Stimulated activated CD8-positive, alpha-beta memory T cell treated with anti-CD3 and anti-CD28 coated beads, Interleukin-7, amount 100 ng/mL, for 48 hours (primary cell): ENCODE measurements at places on chromosomes 7 and 10.

- DNase-seq, result no peak
Measured at GRCh38 chr10:124867304-124867703, 65.7 kb downstream of the ABRAXAS2 start.

- DNase-seq, result no peak
Measured at GRCh38 chr10:49356944-49357343, 38.9 kb downstream of the DRGX start.

GRCh38 chr10:8352171-8353075, 297.9 kb downstream of the GATA3 start:
- DNase-seq, result peak; percentile 25

- DNase-seq, result no peak
Measured at GRCh38 chr10:129784291-129784690, 179.8 kb downstream of the EBF3 start.

DNA sequence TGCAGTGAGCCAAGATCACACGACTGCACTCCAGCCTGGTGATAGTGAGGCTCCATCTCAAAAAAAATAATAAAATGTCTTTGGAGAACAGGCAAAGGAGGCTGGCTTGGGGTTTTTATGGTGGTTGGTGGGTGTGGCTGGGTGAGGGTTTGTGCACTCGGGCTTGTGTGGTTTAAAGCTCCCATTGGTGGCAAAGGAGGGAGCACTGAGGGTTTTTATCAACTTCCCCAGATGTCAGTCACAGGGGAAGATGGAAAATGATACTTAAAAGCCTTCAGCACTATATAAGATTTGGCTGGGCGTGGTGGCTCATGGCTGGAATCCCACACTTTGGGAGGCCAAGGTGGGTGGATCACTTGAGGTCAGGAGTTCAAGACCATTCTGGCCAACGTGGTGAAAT, 16.3 kb upstream of the RNF216 start:
- DNase-seq, result no peak

GRCh38 chr7:89049043-89049442, 253.5 kb upstream of the TEX47 start:
- no peak for DNase-seq

DNA sequence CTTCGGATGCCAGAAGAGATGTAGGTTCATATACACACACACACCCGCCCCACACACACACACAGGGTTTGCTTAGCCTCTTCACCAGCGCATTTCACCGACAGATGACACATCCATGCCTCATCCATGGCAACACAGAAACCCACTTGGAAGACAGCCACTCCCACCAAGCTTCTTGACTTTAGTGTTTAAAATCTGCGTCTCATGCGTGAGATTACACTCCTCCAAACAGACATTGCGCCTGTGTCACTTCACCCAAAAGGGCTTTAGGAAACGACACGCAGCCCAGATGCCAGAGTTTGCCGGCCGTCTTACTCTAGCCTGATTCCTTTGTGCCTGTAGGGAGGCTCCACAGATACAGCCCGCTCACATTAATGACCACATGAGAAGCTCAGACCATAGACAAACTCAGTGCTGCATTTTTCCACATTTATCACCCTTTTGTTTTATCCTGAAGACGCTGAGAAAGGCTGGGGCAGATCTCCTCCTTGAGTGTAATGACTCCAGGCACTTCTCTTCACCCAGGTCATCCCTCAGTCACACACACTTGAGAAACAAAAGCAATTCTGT, 73.8 kb downstream of the DIP2C start:
- no peak for DNase-seq

GRCh38 chr7:85474234-85474633, 287.4 kb upstream of the SEMA3D start:
- DNase-seq, result no peak

- no peak for DNase-seq
Measured at GRCh38 chr10:59741048-59741447, 12.2 kb downstream of the MRLN start.

GRCh38 chr10:12687996-12688395, 313.5 kb downstream of the CCDC3 start:
- no peak for DNase-seq

DNA sequence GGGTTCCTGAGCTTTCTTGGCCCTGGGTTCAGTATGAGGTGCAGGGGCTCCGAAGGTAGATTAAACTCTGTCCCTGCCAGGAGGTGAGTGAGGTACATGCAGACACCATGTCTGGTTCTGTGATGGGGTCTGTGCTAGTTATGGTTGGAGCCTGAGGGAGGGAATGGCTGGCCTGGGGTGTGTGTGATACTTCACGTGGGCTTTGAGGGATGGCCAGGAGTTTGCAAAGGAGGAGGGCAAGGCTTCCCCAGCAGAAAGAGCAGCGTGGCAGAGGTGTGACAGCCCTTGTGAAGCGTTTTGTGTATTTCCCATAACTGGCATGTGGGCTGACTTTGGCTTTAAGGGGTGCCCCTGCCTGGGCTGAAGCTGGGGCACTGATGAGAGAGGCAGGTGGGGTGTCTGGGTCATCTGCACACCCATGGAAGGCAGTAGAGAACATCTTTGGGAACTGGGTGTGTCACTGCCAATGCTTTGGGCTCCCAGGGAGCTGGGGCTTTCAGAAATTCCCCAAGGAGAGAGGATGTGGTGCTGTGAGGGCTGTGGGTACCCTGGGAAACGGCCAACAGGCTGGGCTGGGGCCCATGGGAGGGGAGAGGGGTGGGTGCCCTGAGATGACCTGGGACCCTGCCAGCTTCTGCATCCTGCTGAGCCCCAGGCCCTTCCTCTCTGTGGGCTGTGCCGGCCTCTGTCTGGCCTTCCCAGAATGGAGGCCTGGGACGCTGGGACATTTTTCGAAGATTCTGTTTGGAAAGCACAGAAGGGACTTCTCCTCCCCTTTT, 4.6 kb downstream of the PALD1 start:
- no peak for DNase-seq

DNA sequence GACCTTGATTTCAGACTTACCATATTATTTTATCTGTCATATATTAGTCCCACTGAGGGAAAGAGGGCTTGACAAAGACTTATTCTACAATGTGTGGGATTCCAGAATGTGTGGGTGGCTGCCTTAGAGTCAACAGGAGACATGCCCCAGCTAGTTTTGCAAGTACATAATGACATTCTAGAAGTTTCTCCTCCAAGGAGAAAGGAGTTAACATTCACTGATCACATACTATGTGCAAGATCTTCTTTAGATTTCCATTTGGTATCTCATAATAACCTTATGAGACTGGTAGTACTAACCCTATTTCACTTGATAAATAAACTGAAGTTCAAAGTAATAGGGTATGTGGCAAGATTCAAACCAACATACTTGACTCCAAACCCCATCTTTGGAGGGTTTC, 25.2 kb downstream of the IRF5 start:
- no peak for DNase-seq

DNA sequence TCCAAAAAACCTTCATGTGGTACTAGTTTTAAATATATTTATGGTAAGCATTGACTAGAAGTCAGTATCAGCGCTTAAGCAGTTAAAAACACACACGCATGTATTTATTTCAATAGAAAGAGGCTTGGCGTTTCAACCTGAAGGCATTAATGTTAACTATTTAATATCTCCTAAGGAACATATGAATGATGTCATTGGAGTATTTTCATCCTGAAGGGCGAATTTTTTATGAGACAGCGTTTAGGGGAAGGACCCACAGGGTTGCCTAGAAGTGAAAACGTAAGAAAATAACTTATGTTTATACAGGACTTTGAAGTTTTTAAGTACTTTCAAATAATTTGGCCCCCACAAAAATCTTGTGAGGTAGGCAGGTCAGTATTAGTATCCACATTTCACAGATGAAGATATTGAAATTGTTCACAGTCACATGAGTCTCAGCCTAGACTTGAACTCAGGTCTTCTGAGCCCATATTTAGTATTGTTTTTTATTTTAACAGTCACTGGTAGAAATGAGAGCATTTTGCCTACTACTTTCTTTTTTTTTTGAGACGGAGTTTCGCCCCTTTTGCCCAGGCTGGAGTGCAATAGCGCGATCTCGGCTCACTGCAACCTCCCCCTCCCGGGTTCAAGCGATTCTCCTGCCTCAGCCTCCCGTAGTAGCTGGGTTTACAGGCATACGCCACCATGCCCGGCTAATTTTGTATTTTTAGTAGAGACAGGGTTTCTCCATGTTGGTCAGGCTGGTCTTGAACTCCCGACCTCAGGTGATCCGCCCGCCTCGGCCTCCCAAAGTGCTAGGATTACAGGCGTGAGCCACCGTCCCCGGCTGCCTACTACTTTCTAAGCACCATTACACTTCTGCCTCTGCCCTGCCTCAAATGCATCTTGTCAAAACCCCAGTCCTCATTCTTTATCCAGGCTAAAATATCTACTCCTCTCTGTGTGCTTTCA, 1.8 kb downstream of the SLK start:
- DNase-seq, result no peak

DNA sequence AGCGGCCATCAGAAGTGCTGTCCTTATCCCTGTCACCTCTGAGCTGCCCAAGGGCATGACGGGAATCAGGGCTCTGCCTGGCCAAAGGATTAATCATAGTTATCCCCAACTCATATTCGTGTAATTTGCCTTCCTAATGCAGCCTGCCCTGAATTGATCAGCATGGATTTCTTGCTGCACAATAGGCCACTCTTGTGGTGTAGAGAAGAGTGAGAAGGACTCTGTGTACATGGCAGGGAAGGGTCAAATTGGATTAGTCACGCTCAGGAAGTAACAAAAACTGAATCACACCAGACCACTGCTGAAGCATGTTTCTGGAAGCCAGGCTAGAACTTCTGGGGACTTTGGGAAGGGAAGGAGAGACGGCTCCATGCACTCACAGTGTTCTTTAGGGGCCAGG, 227.0 kb downstream of the BUB3 start:
- DNase-seq, result no peak

DNA sequence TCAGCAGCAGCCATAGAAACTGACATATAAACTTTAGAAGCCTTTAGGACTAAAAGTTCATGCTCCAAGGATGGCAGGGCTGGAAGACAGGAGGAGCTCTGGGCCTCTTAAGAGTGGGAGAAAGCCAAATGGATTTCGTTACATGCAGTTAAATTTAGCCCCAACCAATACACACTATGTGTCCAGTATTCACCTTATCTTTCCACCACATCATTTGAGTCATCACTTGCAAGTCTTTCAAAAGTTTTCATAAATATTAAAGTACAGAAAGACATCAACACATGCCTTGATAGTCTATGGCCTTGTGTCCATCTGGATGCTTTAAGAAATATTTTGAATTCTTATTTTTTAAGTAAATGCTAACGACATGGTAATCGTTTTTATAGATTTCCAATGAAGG, 392.4 kb upstream of the LRRN3 start:
- DNase-seq, result no peak

GRCh38 chr7:47370461-47371042, 211.4 kb downstream of the TNS3 start:
- no peak for DNase-seq

GRCh38 chr7:11817111-11817740, 14.8 kb downstream of the THSD7A start:
- DNase-seq, result no peak

DNA sequence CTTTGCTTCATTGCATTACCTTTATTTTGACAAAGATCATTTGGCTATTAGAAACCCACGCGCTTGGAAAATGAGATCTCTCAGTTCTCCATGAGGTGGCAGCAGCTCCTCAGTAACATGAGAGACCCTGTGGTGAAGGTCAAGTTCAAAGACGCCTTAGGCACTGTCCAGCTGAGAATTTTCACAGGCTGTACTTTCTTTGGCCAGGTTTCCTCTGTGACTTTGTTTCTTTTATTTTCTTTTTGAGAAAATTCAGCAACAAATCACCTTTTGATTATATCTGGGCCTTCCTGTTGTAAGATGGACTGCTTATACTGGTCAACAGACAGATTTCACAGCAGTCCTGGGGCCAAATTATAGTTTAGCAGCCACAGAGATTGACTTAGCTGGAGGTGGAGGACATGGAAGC, 54.5 kb downstream of the RAB18 start:
- DNase-seq, result no peak
